ENCODE measurements at places on chromosomes 2 and 18.

GRCh38 chr2:235011929-235012631 is 60.3 kb downstream of the SH3BP4 start:
- peaks cover 28% of the 10 kb centered on the region for H3K36me3 ChIP-seq
- peaks cover 44% of the 10 kb centered on the region for H3K4me1 ChIP-seq
- H3K27ac ChIP-seq, result peak overlapping the region; percentile 32
- no peaks in the 10 kb centered on the region for H3K27me3 ChIP-seq
- no peak for DNase-seq

DNA sequence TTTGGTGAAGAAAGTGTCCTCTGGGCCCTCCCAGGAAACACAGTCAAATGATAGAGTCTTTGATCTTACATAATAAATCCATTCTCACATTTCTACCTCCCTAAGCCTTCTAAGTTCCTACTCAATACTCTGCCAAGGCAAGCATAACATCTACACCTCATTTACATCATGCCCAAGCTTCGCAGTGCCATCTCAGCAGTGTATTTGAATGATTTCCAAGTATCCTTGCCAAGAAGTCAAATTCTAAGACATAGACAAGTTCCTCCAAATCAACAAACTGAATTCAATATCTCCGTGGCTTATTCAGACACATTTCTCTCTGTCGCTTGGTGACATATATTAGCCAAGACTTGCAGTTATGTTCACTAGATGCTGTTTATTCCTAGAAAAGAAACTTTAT is 8.1 kb upstream of the MLPH start:
- no peak overlapping the region for H3K27ac ChIP-seq
- DNase-seq, result no peak
- H3K4me3 ChIP-seq, result peak overlapping the region; percentile 2
- H3K36me3 ChIP-seq, result no peaks in the 10 kb centered on the region

DNA sequence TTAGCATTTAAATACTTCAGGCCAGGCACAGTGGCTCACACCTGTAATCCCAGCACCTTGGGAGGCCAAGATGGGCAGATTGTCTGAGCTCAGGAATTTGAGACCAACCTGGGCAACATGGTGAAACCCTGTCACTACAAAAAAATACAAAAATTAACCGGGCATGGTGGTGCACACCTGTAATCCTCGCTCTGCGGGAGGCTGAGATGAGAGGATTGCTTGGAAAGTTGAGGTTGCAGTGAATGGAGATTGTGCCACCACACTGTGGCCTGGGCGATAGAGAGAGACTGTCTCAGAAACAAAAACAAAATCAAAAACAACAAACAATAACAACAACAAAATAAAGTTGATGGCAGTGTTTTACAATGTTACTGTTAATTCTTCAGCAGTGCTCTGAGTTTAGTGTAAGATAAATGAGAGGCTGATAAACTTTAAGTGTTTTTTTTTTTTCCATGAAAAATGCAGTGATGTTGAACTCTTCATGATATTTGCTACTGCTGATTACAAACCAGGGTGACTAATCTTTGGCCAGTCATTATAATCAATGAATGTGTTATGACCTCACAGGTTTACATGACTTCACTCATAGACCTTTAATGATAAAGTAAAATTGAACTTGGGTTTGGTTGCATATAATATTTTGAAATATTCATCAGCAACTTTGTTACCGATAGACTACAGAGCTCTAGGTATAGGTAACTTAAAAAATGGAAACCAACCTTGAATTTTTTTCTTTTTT is 2.5 kb downstream of the ITGAV start:
- DNase-seq, result no peak
- H3K4me1 ChIP-seq, result peaks cover 44% of the 10 kb centered on the region
- no peaks in the 10 kb centered on the region for H3K27me3 ChIP-seq
- H3K4me3 ChIP-seq, result peak overlapping the region; percentile 69
- no peak overlapping the region for H3K27ac ChIP-seq
- no peaks in the 10 kb centered on the region for H3K36me3 ChIP-seq

DNA sequence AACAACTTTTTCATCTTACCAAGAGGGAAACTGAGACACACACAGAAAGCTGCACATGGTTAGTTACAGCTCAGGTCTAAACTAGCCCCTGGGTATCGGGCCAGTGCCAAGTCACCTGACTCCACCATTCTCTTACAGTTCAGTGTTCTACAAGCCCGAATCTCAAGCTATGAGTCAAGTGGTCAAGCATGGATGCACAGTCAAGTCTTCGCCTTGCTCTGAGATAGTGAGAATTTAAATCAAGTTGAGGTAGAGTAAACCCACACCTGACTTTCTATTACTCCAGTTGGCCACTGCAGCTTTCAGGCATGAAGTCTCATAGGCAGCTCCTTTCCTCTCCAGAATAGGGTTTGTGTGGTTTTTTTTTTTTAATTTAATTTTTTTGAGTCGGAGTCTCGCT is 34.5 kb upstream of the ARL5A start:
- no peak overlapping the region for H3K4me3 ChIP-seq
- no peaks in the 10 kb centered on the region for H3K36me3 ChIP-seq
- H3K4me1 ChIP-seq, result no peaks in the 10 kb centered on the region
- no peak for DNase-seq

- no peaks in the 10 kb centered on the region for H3K4me1 ChIP-seq
- H3K27ac ChIP-seq, result no peak overlapping the region
- peaks cover 4% of the 10 kb centered on the region for H3K36me3 ChIP-seq
- no peak overlapping the region for H3K4me3 ChIP-seq
- H3K27me3 ChIP-seq, result no peaks in the 10 kb centered on the region
- no peak for DNase-seq
Measured at GRCh38 chr2:150806336-150806735, 318.9 kb upstream of the RND3 start.

DNA sequence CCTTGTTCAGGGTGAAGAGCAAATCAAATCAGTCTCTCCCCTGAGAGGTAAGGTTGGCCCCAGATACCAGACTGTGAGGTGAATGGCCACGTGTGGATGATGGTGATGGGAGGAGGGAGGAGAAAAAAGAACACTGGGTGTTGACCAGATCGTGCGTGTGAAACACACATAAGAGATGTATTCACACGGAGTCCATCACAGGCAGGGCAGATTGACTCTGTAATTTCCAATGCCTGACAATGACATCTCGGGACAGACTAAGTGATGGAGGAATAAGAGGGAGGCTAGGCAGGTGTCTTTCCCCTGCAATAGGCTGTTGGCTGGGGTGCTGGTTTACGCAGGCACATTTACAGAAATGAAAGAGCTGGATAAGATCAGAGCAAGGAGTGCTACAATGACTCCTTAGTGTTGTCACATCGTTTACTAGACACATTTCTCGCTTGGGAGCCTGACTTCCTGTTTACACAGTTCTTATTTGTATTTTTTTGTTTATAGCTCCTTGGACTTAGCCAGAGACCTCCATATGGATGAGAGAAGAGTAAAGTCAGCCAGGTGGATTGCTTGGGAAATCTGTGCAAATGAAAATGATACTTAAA is 43.1 kb downstream of the CPO start:
- H3K27me3 ChIP-seq, result peaks cover 67% of the 10 kb centered on the region
- H3K4me3 ChIP-seq, result no peak overlapping the region
- no peak overlapping the region for H3K27ac ChIP-seq
- no peak for DNase-seq

GRCh38 chr2:164009756-164010337 is 274.0 kb upstream of the FIGN start:
- no peaks in the 10 kb centered on the region for H3K36me3 ChIP-seq
- DNase-seq, result no peak

DNA sequence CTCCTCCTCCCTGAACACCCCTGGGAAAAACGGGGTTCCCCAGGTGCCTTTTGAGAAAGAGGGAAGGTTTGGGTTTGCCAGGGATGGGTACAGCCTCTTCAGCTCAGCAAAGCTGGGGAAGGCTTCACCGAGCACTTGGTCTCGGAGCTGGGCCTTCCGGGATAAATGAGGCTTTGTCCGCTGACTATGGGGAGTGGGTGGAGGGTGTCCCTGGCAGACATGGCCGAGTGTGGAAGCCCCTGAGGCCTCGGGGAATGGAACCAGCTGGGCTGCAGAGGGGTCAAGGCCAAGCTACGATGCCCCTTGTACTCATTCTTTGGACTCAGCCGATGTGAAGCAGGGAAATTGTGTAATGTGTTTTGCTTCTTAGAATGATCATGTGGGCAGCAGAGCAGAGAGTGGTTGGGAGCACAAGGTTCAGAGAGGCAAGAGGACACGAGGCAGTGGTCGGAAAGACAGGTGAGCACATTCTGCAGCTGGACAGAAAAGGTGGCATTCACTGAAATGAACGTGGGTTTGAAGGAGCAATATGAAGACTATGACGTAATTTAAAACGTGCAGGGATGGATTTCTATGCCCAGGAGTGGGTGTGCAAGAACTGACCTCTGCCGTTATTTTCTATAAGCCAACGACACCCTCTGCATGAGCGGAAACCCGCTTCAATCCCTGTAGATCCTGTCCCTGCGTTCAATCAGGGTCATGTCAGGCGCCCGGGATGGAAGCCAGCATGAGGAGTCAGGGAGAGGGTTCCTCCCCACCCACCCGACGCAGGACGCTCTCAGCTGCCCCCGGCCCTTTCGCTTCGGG is 142.6 kb downstream of the PXDN start:
- no peak overlapping the region for H3K4me3 ChIP-seq
- H3K4me1 ChIP-seq, result peaks cover 24% of the 10 kb centered on the region
- H3K36me3 ChIP-seq, result no peaks in the 10 kb centered on the region
- H3K27ac ChIP-seq, result peak overlapping the region; percentile 0
- peak; percentile 49 for DNase-seq
- H3K27me3 ChIP-seq, result peaks cover 7% of the 10 kb centered on the region

DNA sequence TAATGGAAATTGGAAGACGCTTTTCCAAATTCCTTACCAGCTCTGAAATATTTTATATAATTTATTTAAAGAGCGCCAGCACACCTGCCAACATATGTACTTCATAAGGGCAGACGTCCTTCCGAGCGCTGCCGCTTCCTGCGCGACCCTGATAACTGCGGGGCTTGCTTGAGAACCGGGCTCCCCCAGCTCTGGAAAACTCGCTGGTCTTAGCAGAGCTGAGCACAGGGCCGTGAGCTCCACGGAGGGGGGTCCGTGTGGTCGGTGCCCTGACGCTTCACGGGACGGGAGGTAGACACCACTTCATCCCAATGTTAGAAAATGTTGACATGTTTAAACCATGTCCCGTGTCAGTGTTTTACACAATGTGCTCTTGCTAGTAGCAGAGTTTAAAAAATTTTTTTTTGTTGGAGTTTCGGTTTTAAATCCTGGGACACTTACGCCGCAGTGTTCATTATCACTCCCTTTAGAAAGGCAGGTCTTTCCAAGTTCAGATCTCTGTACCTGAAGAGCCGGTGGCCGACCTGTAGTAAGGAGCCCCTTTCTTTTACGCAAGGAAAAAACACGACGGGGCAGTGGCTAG is 1.6 kb downstream of the NFATC1 start:
- peaks cover 16% of the 10 kb centered on the region for H3K4me1 ChIP-seq
- H3K4me3 ChIP-seq, result peak overlapping the region; percentile 60

- H3K4me3 ChIP-seq, result no peak overlapping the region
- H3K36me3 ChIP-seq, result no peaks in the 10 kb centered on the region
- H3K27me3 ChIP-seq, result peaks cover 3% of the 10 kb centered on the region
- no peak overlapping the region for H3K27ac ChIP-seq
- H3K4me1 ChIP-seq, result peaks cover 16% of the 10 kb centered on the region
- no peak for DNase-seq
Measured at GRCh38 chr2:85827879-85828569, 60.8 kb downstream of the ST3GAL5 start.

GRCh38 chr2:52404866-52405265 is 1362.7 kb upstream of the CHAC2 start:
- no peaks in the 10 kb centered on the region for H3K27me3 ChIP-seq
- no peaks in the 10 kb centered on the region for H3K36me3 ChIP-seq
- no peak for DNase-seq
- H3K27ac ChIP-seq, result no peak overlapping the region
- H3K4me3 ChIP-seq, result no peak overlapping the region
- no peaks in the 10 kb centered on the region for H3K4me1 ChIP-seq

DNA sequence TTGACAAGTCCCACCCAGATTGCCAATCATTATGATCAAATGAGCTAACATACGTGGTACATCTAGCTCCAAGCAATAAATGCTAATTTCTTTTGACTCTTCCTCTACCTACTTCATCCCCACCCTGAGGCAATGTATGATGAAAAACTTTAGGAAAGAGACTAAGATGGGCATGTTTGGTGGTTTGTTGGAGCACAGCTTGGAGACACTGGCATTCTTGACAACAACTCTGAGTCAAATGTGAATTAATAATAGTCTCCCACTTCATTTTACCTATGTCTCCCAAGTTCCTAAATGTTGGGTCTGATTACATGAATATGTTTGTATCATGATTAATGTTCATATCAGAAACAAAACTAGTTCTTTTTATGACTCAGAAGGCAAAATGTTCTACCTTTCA is 36.6 kb downstream of the EXOC6B start:
- H3K36me3 ChIP-seq, result peaks cover 8% of the 10 kb centered on the region
- H3K27me3 ChIP-seq, result no peaks in the 10 kb centered on the region
- DNase-seq, result no peak
- no peak overlapping the region for H3K4me3 ChIP-seq
- H3K4me1 ChIP-seq, result no peaks in the 10 kb centered on the region

GRCh38 chr2:216109962-216110614 is 940 bp downstream of the XRCC5 start:
- H3K4me1 ChIP-seq, result peaks cover 79% of the 10 kb centered on the region
- H3K4me3 ChIP-seq, result peak overlapping the region; percentile 99
- H3K27me3 ChIP-seq, result peaks cover 4% of the 10 kb centered on the region
- DNase-seq, result no peak

DNA sequence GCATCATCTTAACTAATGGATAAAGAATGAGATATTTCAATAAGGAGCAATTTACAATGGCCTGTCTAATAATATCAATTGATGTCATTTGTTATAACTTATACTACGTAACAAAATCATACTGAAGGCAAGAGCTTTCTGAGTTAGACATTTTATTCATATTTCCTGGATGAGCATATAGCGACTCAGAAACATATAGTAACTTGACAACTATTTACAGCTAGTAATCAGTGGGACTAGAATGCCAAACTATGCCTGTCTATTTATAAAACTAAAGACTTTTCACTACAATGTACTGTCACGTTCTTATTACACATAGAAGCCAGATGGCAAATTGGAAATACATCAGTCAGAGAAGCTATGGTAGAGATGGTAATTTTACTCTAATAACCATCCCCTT is 766.2 kb upstream of the TMEFF2 start:
- H3K36me3 ChIP-seq, result no peaks in the 10 kb centered on the region
- H3K27ac ChIP-seq, result no peak overlapping the region
- no peak for DNase-seq
- H3K27me3 ChIP-seq, result no peaks in the 10 kb centered on the region

DNA sequence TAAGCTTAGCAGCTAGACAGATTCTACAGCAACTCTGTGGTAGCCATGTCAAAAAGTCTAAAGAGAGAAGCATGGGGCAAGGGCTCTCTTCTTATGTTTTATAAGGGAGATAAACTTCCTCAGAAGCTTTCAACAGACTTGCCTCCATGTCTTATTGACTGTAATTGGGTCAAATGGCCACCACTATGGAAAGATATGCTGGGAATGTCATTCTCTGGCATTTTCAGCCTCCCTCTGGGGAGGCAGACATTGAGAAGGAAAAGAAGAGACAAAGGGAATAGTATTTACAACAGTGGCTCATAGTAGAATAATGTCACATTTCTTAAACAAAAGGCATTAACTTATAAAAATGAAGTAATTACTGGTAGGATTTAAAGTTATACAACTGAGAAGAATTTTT is 1964.5 kb upstream of the PIK3C3 start:
- H3K27me3 ChIP-seq, result no peaks in the 10 kb centered on the region
- no peaks in the 10 kb centered on the region for H3K4me1 ChIP-seq
- DNase-seq, result no peak
- no peak overlapping the region for H3K27ac ChIP-seq
- H3K36me3 ChIP-seq, result no peaks in the 10 kb centered on the region
- no peak overlapping the region for H3K4me3 ChIP-seq

GRCh38 chr2:387980-388421 is 100.1 kb upstream of the ALKAL2 start:
- H3K36me3 ChIP-seq, result no peaks in the 10 kb centered on the region
- no peak overlapping the region for H3K27ac ChIP-seq

Data from neural crest cell (in vitro differentiated cells).